Stimulated activated CD8-positive, alpha-beta memory T cell treated with anti-CD3 and anti-CD28 coated beads, Interleukin-4, amount 100 ng/mL, for 4 hours (primary cell): ENCODE measurements at places on chromosomes 2 and 18.

DNA sequence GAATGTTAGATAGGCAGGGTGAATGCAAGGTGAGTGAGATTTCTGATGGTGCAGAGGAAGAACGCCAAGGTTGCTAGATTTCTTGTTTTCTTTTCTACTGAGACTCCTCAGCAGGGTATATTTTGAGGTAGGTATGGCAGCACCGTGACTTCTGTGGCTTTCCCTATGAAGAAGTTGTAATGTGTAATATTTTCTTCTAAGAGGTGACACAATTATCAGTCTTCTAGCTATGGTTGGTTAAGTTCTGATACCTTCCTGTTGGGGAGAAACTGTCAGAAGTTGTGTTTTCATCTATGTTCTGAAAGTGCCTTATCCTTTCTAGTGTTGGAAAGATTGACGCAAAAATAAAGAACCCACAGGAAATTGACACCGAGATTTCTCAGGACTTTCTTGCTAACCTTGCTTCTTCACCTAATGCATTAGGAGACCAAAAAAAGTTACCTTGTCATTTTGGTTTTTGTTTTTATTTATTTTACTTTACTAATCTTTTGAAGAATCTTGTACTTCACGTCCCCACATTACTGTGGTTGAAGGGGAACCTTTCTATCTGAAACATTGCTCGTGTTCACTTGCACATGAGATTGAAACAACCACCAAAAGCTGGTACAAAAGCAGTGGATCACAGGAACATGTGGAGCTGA is 11.9 kb downstream of the IL18R1 start:
- no peak for DNase-seq

- no peak for DNase-seq
These were observed 112.5 kb upstream of the SPOPL start for GRCh38 chr2:138389063-138389462.

- no peak for DNase-seq
These were observed 136.7 kb upstream of the CWC22 start for GRCh38 chr2:180143633-180144337.

DNA sequence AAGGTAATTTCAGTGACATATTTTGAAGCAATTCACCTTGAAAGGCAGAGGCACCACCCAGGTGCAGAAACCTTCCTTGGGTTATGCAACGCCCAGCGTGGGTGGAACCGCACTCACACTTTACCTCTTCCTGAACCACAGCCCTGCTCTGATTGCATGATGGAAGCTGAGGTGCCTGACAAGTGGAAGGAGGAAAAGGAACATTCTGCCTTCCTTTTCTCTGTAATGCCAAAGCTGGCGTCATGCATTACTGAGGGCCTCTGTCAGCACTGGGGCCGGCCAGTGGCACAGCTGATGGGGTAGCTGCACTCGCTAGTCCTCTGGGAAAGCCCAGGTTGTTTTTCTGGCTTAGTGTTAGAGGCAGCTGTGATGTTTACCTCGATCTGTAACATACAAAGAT is 266.5 kb downstream of the NEDD4L start:
- no peak for DNase-seq

GRCh38 chr2:85549095-85549494 is 10.1 kb downstream of the MAT2A start:
- no peak for DNase-seq

GRCh38 chr18:3874581-3874980 is 424.6 kb downstream of the TGIF1 start:
- DNase-seq: no peak

DNA sequence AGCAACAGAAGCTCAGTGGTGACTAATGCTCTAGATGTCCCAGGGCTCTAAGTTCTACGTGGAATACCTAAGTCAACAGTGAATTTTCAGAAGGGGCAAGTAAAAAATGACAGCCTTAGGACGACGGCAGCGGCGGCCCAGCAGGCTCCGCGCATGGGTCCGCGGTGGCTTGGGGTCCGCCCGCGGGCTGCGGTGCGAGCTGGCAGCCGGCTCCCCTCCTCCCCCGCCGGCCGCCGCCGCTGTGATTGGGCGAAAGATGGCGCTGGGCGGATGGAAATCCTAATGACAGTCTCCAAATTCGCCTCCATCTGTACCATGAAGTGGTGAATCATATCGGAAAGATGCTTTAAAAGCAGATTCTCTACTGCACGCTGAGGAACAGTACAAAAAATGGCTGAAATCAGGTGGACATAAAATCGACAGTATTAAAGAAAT is 74.7 kb downstream of the HNRNPLL start:
- DNase-seq: no peak

DNA sequence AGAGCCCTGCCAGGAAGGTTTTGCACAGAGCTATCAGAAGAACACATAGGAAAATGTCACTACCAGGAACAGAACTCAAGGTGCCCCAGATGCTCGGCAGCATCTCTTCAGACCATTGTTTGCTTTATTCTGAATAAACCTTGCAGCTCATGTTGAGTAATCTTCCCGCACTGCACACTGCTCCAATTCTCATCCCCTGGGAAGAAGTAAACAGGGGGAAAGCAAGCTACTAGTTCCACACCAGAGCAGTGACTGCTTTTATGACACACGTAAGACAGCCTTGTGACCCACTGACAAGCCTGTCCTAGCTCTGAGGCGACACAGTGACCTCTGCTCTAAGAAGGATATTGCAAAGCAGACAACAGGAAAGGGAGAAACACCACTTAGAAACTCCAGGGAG is 44.2 kb downstream of the NRP2 start:
- no peak for DNase-seq

DNA sequence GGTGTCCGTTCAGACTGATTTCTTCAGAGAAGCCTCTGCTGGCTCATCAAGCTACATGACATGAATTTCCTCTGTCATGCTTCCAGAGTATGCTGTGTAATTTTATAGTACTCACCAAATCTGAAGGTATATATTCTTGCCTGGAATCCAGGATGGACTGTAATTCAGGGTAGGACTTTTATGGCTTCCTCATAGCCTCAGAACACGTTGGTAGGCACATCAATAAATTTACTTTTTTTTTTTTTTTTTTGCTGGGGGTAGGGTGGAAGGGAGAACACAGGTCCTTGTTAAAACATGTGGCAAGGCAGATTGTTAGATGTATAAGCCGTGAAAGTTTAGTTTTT is 34.4 kb downstream of the MTA3 start:
- DNase-seq: no peak

- DNase-seq: no peak
These were observed 1.4 kb upstream of the LAPTM4A start for GRCh38 chr2:20052861-20053281.

- no peak for DNase-seq
These were observed 49.9 kb downstream of the TMEM18 start for GRCh38 chr2:627340-627709.

DNA sequence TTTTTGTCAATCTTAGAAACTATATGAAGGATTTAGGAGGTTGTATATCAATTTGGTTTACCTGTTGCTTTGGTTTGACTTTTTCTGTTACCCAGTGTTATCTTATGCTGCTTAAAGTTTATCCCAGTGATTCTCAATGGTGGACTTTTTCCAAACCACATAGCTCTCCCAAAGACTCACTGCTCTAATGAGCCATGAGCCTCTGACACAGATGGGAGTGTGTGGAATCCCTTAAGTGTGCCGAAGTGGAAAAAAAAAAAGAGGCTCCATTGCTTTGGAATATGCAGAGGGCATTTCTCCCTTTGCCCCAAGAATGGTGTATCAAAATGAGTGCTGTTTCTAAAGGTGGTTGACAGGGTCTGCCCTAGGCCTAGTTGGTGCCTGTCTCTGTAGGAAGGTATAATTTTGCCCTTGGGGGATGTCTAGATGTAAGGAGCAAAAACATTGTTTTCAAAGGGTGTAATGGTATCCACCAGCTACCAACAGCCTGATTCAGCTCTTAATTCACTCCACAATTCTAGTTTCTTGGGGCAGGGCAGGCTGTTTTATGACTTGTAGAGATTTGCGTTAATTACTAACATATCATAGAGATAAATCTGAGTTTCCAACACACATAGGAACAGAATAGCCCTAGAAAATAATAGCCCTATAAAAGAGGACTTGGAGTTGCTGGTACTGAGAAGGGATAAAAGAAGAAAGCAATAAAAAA is 64.3 kb upstream of the CYP26B1 start:
- DNase-seq: no peak

GRCh38 chr2:38376346-38377049 is 575 bp downstream of the ATL2 start:
- DNase-seq: peak; percentile 14

GRCh38 chr18:26784599-26784998 is 80.9 kb downstream of the AQP4 start:
- DNase-seq: no peak

GRCh38 chr2:7765236-7765635 is 848.0 kb downstream of the RNF144A start:
- DNase-seq: no peak

DNA sequence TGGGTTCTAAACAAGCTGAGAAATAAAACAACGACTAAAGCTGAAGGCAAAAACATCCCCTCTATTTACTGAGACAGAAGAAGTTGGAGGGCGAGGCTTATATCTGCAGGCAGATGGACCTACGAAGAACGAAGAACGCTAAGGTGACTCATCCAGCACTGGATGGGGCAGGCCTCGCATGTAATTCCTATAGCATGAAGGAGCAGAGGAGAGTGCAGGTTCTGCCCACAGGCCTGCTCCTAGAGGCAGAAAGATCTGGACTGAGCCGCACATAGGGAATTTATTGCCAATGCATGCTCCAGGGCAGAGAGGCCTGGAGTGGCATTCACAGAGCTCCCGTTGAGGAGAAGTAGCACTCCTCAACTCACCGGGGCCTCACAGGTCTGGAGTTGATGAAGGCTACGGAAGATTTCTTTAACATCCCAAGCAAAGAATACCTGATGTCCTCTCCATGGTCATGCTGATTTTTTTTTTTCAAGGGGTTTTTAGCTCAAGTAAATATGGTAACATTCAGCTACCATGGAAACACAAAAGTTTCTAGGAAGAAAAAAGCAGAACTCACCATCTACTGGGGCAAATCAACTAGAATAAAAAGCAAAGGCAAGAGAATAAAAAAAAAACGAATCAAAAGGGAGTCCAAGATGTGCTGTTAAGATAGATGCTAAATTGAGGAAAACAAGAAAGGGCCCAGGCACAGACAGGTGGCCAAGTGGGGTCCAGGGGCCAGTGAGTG is 10.4 kb upstream of the METTL21A start:
- DNase-seq: no peak

DNA sequence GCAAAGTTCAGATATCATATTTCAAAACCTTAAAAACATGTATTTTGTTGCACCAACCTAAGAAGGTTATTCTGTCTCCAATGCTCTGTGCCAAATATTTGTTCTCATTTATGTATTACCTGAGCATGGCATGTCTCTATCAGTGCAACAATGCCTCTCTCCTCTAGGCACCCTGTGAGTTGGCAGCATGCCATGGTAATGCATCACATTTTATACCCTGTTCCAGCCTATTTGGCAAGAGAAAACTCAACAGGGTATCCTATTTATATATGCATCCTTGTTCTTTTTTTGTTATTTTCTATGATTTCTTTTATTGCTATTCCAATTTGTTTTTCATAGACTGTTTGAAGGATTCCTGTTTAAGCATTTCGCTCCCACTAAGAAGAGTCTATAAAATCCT is 126.3 kb upstream of the NRXN1 start:
- no peak for DNase-seq

GRCh38 chr2:173349287-173349686 is 5.4 kb upstream of the CDCA7 start:
- no peak for DNase-seq

DNA sequence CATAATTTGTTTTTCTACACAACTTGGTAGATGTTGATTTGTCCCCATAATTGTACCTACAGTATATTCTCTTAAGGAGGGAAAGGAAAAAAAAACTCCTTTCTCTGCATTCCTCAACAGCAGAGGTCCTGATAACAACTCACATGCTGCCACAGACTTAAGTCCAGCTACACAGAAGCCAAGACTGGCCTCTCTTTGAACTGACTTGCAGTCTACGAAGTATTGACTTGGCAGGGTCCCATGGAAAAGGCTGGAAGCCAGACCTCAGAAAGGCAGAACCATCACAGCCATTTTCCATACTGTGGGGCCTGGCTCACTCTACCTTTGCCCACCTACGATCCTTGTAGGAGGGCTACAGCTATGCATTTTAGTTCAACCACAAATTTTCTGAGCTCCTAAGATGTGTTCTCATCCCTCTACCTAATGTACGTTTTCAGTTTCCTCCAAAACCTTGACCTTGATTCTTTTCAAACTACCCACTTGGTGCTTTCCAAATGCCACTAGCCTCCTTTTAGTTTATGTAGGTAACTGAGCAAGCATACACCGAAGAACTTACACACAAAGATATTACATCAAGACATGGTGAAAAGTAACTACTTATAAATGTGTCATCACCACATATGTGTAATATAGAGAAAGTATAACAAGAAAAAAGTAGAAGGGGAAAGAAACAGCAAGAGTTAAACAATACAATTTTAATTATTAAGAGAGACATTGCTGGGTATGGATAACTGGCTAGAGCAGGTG is 12.2 kb downstream of the LONRF2 start:
- DNase-seq: no peak

GRCh38 chr2:237875256-237876060 is 16.0 kb downstream of the RAMP1 start:
- no peak for DNase-seq

- no peak for DNase-seq
These were observed 63.9 kb upstream of the CCDC195 start for GRCh38 chr2:224780106-224780505.

- DNase-seq: no peak
These were observed 98.0 kb downstream of the RND3 start for GRCh38 chr2:150389447-150389846.

- DNase-seq: no peak
These were observed 11.1 kb upstream of the FAP start for GRCh38 chr2:162254236-162254871.

- DNase-seq: no peak
These were observed 718 bp upstream of the NXPH2 start for GRCh38 chr2:138780908-138781307.

- DNase-seq: no peak
These were observed 445.1 kb upstream of the TRIB2 start for GRCh38 chr2:12271589-12271984.

GRCh38 chr18:31652877-31653276 is 31.5 kb downstream of the B4GALT6 start:
- DNase-seq: no peak
